Panc1 (cell line): ENCODE measurements at places on chromosomes 11 and 22. TPM values are rescaled to one million over a fixed set of nuclear protein-coding genes. Genes with fewer than 3 reads are reported as not detected.

DNA sequence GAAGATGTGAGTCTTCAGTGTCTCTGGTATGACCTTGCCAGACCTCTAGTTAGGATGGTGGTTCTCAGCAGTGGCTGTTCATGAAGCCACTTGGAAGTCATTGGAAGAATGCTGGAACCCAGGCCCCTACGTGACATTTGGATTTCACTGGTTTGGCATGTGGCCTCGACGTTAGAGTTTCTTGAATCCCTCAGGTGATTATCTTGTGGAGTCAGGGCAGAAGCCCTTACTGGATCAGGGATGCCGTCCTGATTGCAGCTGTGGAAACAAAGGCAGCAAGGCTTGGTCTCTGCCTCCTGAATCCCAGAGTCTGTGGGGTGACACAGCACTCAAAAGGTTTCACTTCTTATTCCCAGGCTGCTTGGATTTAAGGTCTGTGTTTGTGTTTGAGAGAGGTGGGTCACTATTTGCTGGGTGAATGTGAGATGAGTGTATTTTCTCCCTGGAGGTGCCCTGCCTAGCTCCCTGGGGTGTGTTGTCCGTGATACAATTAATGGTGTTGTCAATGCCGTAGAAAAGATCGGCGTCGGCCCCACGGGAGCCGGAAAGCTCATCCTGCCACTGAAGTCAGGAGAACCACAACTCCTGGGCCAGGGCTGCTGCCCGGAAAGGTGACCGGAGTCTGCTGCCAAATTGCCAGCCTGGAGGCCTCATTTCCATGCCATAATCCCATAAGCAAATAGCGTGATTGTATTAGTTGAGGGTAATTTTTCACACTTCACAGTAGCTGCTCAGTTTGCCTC lies 939.0 kb downstream of the BRD1 start:
- no peak for DNase-seq

DNA sequence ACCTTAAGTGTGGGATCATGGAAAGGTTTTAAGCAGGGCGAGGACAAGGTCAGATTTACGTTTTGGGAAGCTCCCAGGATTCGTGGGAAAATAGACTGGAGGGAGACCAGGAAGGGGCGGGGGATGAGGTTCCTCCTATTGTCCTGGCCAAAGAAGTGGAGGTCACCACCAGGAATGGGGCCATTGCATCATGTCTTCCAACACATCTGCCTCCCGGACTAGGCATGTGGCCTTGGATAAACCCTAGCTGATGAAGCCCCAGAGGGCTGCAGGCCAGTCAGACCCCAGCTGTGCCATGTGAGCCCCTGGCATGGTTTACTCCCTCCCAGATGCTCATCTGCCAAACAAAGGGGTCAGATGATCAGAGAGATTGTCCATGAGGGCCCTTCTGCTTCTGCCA lies 11.5 kb upstream of the YWHAH start:
- DNase-seq, result no peak

- DNase-seq, result no peak
These were observed 282.5 kb downstream of the ETS1 start for GRCh38 chr11:128304666-128305485.

DNA sequence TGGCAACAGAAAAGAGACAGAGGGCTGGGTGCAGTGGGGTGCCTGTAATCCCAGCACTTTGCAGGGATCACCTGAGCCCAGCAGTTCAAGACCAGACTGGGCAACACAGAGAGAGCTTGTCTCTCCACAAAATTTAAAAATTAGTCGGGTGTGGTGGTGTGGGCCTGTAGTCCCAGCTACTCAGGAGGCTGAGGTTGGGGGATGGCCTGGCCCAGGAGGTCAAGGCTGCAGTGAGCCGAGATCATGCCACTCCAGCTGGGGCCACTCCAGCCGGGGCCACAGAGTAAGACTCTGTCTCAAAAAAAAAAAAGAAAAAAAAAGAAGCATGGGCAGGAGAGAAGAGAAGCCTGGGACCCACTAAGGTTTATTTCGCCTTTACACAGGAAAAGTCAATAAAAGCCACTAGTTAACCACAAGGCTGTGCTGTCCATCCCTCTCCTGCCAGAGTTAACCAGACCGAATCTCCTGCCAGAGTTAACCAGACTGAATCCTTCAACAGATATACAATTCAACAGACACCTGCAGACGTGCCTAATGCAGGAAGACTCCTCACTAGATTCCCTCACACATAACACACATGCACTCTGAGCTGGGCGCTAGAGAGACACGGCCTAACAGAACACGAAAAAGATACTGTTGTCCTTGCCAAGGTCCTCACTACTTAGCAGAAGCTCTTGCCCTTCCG lies 29.8 kb downstream of the MICAL3 start:
- DNase-seq, result no peak

- DNase-seq, result no peak
These were observed 42.5 kb downstream of the TBX1 start for GRCh38 chr22:19802894-19803735.

DNA sequence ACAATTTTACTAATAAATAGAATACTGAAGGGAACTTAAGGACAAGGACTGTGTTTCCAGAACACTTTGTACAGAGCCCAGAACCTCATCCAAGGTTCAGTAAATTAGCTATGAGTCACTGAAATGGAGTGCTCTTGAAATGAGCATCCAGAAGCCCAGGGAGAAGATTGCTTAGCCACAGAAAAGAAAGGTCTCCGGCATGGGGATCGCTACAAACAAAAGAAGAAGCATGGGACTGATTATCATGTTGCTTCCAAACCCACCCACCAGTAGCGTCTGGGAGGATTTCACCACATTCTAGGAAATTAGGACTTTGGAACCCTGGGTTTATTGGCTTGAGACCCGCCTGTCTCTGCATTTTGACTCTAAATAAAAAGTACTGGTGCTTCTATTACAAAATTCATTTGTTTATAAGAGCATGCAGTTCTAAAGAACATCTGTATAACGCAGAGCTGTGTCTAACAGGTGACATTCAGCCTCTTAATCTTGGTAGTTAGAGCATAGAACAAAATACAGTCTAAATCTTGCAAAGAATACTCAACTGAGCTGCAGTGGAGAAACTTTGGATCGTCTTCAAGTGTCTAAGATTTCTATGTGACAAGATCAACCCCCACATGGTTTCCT lies 35.9 kb upstream of the SESN3 start:
- DNase-seq, result no peak

- no peak for DNase-seq
These were observed 57.7 kb downstream of the APOL5 start for GRCh38 chr22:35775339-35775738.

GRCh38 chr11:32172848-32173834 lies 82.3 kb downstream of the RCN1 start:
- no peak for DNase-seq

- DNase-seq, result peak; percentile 33
These were observed 27.6 kb upstream of the EXPH5 start for GRCh38 chr11:108620958-108621772.

DNA sequence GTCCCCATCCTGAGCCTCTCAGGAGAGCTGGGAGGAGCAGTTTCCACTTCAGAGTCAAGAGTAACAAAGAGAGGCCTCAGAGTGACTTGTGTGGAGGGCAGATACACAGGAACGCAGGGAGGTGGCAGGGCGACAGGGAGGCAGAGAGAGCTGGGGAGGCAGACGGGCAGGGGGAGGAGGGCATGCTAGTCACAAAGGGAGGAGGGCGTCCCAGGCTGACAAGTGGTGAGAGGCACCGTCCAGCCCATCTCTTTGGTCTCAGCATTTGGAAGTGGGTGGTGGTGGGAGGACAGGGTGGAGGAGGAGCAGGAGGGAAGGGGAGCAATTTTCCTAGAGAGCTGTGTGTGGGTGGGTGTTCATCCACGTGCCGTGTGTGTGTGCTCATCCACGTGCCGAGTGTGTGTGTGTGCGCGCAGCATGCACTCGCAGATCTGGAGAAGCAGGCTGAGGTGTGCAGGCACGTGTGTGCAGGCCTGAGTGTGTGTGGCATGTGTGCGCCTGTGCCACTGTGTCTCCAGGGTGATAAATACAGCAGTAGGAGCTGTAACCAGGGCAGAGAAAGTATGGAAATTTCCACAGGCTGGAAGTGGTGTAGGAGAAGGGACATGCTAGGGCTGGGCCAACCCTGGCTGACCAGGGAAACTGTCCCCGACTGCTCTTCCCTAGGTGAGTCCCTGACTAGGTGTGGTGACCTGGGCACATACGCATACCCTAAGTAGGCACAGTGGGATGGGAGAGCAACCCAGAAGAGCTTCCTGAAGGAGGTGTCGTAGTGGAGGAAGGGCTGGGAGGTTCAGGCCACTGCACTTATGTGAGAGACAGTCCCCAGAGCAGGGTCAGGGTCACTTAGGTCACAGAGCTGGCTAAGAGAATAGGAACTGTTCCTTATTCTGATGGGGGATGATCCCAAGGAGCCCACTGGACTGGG lies 7.3 kb upstream of the PDE2A start:
- no peak for DNase-seq

- no peak for DNase-seq
These were observed 22.7 kb downstream of the PTDSS2 start for GRCh38 chr11:472816-473215.

GRCh38 chr11:102994105-102994504 lies 38.6 kb upstream of the MMP13 start:
- no peak for DNase-seq

- DNase-seq, result no peak
These were observed 97.1 kb downstream of the CD44 start for GRCh38 chr11:35235936-35236666.

MRGPRF gene
- total RNA-seq, result 0.36 TPM

CD248 gene
- total RNA-seq, result 0.15 TPM

CASP1 gene
- total RNA-seq, result 2.1 TPM

NXPE4 gene
- total RNA-seq, result not detected

PLEKHB1 gene
- 6.6 TPM for total RNA-seq

CLDN5 gene
- total RNA-seq, result 0.18 TPM

CNIH2 gene
- total RNA-seq, result 9.3 TPM

SAA4 gene
- total RNA-seq, result not detected

PGM2L1 gene
- 33.1 TPM for total RNA-seq
